GM03348 (cell line): ENCODE measurements at places on chromosomes 5 and 9.

DNA sequence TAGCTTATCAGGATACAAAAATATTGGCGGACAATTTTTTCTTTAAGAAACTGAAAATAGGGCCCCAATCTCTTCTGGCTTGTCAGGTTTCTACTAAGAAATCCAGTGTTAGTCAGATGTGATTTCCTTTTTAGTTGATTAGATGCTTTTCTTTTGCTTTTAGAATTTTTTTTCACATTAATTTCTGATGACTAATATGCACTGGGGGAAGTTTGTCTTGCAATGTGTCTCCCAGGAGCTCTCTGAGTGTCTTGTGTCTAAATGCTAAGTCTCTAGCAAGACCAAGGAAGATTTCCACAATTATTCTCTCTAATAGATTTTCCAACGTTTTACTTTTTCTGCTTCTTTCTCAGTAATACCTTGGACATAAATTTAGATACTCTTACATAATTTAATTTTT is 559.8 kb upstream of the TYRP1 start:
- DNase-seq, result no peak

DNA sequence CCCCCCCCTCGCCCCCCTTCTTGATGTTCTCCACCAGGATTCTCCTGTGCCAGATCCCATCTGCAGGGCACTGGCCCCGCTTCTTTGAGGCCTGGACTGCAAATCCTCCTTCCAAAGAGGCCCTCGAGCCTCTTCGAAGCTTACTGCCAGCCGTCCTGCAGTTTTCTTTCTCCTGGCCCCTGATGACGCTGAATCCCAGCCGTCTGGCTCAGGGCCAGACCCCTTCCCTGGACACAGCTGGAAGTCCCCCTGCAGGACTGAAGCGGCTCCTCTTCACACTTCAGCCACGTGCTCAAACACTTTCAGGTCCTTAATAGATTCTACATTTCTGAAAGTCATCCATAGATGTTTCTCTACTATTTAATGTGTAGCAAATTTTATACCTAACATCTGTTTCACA is 121.5 kb downstream of the EHMT1 start:
- DNase-seq, result peak; percentile 33

- DNase-seq, result peak; percentile 62
Observed at GRCh38 chr9:113152699-113153098, 1.9 kb downstream of the SLC31A2 start.

GRCh38 chr9:18022642-18023041 is 443.8 kb downstream of the SH3GL2 start:
- DNase-seq, result no peak

- no peak for DNase-seq
Observed at GRCh38 chr5:24065779-24066178, 558.4 kb downstream of the PRDM9 start.

DNA sequence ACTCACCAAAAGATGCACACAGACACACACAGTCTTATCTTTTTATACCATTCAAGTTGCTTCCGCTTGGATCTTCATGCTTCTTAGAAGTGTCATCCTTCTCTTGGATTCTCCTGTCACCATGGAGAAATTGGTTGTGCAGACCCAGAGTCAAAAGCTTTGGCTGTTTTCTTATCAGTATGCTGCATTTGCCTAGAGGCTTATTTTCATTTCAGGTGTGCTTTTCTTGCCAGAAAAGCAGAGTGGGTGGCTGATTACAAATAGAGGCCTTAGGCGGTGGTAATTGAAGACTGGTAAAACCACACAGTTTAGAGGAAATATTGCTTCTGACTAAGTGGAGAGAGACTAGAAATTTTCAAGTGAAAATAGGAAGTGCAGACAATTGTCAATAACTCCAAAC is 70.2 kb upstream of the TLE4 start:
- no peak for DNase-seq

DNA sequence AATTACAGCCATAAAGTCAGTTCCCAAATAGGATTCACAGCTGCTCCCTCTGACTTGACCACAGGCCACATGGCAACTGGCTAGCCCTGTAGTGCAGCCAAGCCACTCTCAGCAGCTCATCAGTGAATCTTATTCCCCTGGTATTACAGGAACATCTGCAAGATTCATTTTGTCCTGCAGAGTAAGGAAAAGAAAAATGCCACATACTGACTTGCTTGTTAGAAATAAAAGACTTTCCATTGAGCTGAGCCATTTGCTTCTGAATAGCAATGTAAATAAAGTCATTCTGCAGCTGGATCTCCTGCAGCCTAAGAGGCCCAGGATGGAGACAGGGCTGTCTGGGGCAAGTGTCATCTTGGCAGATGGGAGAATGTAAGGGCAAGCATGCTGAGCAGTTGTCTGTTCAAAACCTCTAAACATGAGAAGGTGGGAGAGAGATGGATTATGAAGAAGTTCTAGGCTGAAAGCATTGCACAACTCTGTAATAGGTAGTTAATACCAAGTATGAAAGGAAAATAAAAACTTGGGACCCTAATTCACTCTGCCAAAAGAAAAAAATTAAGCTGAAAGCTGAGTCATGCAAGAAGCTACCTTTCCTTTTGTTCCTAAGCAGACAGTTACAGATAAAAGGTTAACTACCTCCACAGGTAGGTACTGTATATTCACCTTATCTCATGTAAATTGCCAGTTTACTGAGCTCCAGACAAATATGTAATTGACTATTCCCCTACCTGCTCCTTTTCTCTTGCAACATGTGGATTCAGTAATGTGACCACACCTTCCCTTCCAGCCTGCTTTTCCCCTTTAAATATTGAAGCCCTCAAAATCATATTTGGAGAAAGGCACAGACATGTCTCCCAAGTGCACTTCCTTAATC is 244.4 kb upstream of the RAI14 start:
- peak; percentile 27 for DNase-seq

- no peak for DNase-seq
Observed at GRCh38 chr9:111001526-111001925, 36.7 kb downstream of the LPAR1 start.

GRCh38 chr5:29935371-29935770 is 1258.1 kb upstream of the CDH6 start:
- no peak for DNase-seq

DNA sequence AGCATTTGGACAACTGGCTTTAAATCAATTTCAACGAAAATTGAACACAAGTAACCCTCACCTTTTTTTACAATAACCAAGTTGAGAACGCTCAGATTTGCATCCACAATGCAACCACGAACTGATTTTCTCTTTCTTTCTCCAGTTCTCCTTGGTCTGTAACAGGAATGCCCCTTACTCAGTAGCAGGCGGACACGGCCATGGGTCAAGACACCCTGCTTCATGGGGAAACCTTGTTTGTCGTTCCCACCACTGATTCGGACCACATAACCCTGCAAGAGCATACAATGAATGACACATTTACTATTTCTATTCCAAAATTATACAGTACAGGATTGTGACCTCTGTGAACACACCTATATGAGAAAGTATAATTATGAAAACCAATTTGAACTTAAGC is 1.4 kb downstream of the RPS6 start:
- DNase-seq, result no peak

- peak; percentile 88 for DNase-seq
Observed at GRCh38 chr5:95822542-95823181, at the start of gene GLRX. GLRX (minus strand) TSS chr5:95822726; CDS start chr5:95822662, 64 bp downstream.

GRCh38 chr5:178351221-178352034 is 118.8 kb upstream of the PHYKPL start:
- DNase-seq, result no peak

- DNase-seq, result no peak
Observed at GRCh38 chr5:120504057-120504456, 40.0 kb downstream of the PRR16 start.

DNA sequence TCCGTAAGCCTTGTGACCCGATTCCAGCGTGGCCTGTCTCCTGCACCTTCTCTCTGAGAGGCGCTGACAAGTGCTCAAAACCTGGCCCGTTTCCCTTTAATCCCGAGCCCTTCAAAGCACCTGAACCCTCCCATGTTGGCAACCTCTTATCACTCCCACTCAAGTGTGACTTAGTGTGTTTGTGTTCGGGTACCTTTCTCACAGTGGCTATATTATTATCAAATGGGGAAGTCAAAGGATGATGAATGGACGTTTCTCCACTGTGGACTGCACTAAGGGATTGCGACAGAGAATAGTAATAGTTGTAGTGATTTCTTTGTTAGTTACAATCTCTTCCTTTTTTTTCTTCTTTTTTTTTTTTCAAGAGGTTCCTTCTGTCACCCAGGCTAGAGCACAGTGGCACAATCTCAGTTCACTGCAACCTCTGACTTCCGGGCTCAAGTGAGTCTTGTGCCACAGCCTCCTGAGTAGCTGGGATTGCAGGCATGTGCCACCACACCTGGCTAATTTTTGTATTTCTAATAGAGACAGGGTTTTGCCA is 65.4 kb upstream of the TNFSF8 start:
- no peak for DNase-seq

DNA sequence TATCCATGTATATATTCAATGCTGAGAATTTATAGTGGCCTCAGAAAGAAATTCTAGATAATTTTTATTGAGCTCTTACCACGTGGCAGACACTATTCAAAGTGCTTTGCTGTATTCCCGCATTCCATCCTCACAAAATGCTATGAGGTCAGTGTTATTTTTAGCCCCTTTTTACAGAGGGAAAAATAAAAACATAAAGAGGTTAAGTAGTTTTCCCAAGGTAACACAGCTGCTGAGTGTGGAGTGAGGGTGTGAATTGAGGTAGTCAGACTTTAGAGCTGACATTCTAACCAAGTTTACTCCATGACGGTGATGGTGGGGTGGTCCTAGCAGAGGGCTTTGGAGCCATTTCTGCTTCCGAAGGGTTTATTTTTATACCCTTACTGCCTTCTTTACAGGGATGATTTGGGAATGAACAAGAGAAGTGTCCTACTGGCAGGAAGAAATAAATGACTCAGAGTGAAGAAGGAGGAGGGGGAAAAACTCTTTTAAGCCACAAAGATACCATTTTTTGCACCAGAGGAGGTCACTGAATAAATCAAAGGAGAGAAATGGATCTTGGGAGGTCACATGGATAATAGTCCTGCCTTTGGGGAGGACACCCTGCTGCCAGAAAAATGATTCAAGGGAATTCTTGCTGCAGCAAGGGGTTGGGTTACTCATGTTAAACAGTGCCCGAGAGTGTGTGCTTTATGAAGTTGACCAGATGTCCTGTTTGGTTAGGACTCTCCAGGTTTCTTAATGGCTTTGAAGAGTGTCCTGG is 76.1 kb downstream of the HMHB1 start:
- DNase-seq, result peak; percentile 61

- DNase-seq, result no peak
Observed at GRCh38 chr5:126552614-126553013, 42.4 kb downstream of the ALDH7A1 start.

GRCh38 chr5:97728920-97729319 is 545.9 kb upstream of the RIOK2 start:
- no peak for DNase-seq

- DNase-seq, result no peak
Observed at GRCh38 chr5:54959673-54960418, 25.5 kb downstream of the ESM1 start.

DNA sequence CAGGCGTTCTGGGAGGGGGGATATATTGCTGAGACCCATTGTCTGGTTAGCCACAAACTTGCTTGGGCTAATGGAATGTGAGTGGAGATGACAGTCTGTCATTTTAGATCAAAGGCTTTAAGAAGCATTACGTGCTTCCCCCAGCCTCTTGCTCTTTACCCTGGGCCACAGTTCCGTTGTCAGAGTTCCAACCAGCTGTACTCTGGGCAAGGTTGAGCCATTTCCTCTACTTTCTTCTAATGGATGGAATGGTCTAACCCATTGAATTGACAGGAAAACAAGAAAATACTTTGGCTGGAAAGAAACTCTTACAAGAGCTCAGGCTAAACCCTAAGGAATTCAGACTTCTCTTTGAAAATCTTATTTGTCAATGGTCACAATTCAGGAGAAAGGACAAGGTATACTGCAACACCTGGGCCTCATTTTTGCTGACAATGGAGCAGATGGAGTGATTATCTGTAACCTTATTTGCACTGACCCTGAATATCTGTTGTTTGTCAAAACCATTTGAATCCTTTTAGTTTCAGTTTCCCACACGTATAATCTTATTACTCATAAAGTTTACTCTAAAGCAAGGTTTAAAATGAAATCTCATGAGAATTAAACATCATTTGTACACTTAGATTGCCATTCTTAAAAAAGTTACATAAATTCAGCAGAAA is 231.4 kb downstream of the PDE4D start:
- no peak for DNase-seq

- DNase-seq, result peak; percentile 21
Observed at GRCh38 chr5:160269017-160269416, 39.7 kb downstream of the FABP6 start.

- no peak for DNase-seq
Observed at GRCh38 chr9:133770076-133770777, 32.1 kb upstream of the SARDH start.

- DNase-seq, result no peak
Observed at GRCh38 chr5:139251281-139251687, 42.3 kb upstream of the MATR3 start.

GRCh38 chr5:24368115-24368514 is 276.7 kb downstream of the CDH10 start:
- no peak for DNase-seq

DNA sequence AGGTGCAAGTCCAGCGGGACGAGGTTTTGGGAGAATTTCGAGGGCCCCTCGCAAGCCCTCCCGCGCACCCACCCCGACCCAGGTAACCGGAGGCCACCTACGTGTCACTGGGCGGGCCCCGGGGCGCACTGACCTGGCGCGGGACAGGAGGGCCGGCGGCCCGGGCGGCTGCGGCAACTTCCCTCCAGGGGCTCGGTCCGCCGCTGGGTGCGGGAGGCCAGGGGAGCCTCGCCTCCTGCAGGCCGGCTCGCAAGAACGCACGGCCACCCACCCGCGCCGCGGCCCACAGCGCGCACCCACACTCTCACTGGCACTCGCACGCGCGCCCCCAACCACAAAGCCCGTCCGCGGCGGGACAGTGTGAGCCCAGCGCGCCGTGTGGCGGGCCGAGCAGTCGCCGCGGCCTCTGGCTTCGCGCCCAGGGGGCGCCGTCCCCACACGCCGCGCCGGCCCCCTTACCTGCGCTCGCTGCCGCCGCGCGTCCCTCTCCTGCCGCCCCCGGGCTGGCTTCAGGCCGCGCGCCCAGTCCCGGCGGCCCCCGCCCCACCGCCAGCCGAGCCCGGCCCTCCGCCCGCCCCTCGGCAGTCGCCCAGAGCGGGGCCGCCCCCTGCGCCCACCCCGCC is 451 bp downstream of the LPAR1 start:
- DNase-seq, result peak; percentile 61

- no peak for DNase-seq
Observed at GRCh38 chr5:59157068-59157467, 574.2 kb downstream of the RAB3C start.
